ENCODE measurements at places on chromosomes 2 and 18.

DNA sequence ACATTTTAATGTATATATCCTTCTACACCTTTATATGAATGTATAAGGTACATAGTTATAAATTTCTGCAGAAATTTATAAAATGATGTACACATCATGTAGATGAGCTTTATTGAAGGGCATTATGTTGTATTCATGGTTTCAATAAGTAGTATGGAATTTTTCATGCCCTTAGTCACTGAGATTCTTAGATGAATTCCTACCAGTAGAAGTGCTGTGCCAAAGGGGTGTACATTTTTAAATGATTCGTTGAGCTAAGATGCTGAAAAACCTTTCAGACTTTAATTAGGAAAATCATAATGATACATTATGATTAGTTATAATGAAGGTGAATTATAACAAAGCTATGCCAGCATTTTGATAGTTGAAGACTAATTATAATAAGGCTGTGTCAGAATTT is 115.2 kb downstream of the ZNF236 start:
- no peak for DNase-seq

DNA sequence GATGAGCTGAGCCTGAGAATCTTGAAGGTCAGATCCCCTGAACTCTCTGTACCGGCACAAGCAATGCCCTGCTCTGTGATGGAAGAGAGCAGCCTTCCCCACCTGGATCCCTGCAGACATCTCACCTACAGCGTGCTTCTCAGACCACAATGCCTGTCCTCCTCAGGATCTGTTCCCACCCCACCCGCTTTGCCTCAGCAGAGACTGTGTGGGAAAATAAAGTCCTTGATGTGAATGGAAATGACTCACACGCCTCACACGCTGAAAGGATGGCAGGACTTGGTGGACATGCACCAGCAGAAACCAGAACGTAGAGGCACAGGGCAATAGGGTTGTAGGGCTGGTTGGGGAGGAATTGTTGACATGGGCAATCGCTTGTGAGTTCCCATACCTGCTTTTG is 117.9 kb upstream of the POU3F3 start:
- DNase-seq: no peak

- DNase-seq: no peak
These were observed 7.7 kb downstream of the FHL2 start for GRCh38 chr2:105391058-105391627.

DNA sequence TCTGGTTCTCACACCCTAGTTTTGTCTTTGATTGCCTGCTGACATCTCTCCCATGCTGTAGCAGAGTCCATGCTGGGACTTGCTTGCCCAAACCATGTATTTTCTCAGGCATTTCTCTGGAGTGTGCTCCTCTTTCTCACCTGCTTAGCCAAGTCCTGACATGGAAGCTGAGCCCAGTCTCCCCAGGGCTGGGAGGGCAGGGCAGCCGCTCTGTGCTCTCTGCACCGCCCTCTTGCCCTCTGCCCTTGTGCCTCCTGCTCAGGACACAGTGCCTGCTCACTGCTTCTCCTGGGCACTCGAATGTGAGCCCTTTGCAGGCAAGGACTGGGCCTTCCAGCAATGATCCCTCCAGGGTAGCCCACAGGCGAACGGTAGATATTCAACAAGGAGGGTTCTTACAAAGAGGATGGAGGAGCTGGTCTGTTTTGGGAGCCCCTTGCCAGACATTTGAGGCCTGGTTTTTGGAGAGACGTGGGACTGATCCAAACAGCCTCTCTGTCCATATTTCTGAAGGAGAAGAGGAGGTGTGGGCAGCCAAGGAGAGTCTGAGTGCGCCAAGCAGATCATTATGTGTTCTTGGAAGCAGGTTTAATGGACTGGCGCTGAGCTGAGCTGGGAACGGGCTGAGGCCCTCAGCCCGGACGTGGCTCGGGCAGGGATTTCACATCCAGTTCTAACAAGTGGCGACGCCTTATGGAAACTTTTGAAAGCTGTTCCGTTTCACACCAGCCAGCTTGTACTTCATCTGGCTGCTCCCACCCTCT is 4.0 kb downstream of the SLC14A2 start:
- DNase-seq: no peak

- no peak for DNase-seq
These were observed 94.2 kb downstream of the NEB start for GRCh38 chr2:151640087-151640486.

DNA sequence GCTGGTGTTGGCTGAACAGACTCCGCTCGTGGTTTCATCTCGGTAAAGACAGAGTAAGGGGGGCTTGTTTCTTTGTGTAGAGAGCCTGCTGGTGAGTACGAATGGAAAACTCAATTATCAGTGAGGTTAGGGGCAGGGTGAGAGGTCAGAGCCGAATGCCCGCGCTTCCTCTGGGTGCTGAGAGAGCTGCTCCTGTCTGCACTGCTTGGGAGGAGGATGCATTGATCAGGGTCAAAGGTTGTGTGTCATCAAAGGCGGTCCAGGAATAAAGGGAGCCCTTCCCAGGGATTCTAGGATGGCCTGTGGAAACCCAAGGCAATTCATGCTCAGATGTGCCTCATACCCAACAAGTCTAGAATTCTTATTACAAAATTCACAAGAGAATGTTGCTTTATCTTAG is 143.9 kb downstream of the MYCN start:
- no peak for DNase-seq

Measured in H54 (cell line).